ENCODE measurements at places on chromosomes 13 and 19. TPM values are rescaled to one million over a fixed set of nuclear protein-coding genes. Genes with fewer than 3 reads are reported as not detected.

DNA sequence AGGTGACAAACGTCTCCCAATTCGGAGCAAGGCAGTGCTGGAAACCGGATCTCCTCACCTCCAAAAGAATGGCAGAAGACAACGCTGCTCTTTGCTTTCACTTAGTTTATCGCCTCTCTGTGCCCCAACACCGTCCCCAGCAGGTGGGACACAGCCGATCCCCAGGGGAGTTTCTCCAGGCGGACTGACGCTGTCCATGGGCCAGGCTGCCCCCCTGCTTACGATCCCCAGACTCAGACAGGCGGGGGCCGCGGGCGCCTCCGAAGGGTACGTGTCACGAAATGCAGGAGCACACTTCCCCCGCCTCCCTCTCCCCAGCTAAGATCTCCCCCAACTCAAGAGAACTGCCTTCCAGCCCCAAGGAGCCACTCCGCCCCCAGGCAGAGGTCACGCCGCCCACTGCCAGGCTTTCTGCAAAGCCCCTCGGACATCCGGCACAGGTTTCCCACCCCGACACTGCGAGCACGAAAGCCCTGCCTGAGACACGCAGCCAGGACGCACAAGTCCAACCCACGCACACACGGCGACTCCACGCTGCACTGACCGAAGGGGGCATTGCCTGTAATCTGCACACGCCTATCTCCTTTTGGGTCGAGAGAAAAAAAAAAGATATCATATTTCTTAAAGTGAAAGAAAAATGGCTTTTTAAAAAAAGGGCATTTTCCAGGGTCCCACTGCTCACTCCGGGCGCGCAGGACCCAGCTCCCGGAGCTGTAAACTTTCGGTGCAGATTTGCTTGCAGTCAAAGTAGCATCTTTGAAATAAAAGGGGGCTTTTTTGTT lies 2.0 kb downstream of the SPRY2 start:
- no peaks in the 10 kb centered on the region for H3K4me1 ChIP-seq
- DNase-seq, result peak; percentile 88
- peak overlapping the region; percentile 86 for H3K4me3 ChIP-seq
- H3K27me3 ChIP-seq, result no peaks in the 10 kb centered on the region
- peak overlapping the region; percentile 97 for H3K27ac ChIP-seq

Gene KCNJ14
- total RNA-seq, result 1.1 TPM

DNA sequence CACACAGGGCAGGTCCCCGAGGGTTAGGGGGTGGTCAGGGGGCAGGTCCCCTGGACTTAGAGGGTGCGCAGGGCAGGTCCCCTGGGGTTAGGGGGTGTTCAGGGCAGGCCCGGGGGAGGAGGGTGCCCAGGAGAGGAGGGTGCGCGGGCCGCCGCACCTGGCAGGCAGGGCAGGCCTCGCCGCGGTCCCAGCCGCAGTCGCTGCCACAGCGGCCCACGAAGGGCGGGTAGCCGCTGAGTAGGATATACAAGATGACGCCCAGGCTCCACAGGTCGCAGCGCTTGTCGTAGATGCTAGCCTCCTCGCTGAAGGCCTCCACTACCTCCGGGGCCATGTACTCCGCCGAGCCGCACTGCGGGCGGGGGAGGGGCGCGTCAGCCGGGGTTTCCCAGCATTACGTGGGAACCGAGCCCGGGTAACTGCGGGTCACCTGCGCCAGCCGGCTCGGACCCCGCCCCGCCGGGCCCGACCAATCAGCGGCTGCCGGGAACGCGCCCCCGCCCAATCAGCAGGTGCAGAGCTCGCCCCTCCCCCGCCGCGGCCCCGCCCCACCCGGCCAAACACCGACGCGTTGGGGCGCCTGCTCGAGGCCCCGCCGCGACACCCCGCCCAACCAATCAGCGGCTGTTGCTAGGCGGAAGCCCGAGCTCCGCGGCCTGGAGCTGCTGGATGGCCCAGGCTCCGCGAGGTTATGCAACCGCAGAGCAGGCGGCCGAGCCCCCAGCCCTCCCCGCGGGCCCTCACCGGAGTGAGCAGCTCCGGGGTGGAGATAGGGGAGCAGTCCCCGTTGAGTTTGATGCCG lies 9.2 kb downstream of the MKNK2 start:
- no peaks in the 10 kb centered on the region for H3K4me1 ChIP-seq
- peak overlapping the region; percentile 73 for H3K27ac ChIP-seq
- peak; percentile 99 for DNase-seq
- H3K36me3 ChIP-seq, result peaks cover 3% of the 10 kb centered on the region
- H3K4me3 ChIP-seq, result no peak overlapping the region

DNA sequence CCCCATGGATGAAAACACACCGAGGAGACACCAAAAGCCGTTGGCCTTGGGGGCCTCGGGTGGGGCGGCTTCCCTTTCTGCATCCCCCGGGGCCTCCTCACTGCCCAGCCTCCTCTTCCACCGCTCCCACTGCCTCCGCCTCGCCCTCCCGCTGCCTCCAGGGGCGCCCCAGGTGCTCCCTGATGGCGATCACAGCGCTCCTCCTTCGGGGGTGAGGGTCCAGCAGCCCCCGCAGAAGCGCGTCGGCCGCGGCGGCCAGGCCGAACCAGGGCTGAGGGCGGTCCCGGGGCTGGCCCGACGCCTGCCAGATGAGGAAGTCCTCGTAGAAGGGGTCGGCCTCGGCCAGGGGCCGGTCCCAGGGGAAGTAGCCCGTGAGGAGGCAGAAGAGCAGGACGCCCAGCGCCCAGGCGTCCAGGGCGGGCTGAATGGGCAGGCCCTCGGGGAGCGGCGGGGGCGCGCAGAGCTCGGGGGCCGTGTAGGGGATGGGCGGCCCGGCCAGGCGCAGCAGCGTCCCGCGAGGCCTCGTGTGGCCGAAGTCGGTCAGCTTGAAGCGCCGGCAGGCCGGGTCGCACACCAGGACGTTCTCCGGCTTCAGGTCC lies 7.2 kb downstream of the SBK2 start:
- no peaks in the 10 kb centered on the region for H3K4me1 ChIP-seq
- no peak overlapping the region for H3K4me3 ChIP-seq
- H3K27ac ChIP-seq, result no peak overlapping the region
- no peaks in the 10 kb centered on the region for H3K27me3 ChIP-seq
- H3K36me3 ChIP-seq, result no peaks in the 10 kb centered on the region

GRCh38 chr19:1408300-1409203 lies 1.2 kb downstream of the DAZAP1 start:
- H3K4me1 ChIP-seq, result no peaks in the 10 kb centered on the region
- H3K27me3 ChIP-seq, result no peaks in the 10 kb centered on the region
- H3K4me3 ChIP-seq, result peak overlapping the region; percentile 97
- H3K27ac ChIP-seq, result peak overlapping the region; percentile 70
- H3K36me3 ChIP-seq, result no peaks in the 10 kb centered on the region

DNA sequence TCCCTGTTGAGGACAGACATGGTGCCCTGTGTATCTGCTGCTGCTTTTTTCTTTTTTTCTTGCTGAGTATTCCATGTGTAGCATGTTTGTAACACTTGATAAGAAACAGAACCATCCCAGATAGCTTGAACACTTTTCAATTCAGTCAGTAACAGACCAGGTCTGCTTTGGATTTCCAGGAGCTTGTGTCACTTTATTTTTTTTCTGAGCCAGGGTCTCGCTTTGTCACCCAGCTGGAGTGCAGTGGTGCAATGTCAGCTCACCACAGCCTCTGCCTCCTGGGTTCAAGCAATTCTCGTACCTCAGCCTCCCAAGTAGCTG lies 43.7 kb downstream of the BBC3 start:
- H3K27ac ChIP-seq, result no peak overlapping the region
- H3K36me3 ChIP-seq, result no peaks in the 10 kb centered on the region
- no peaks in the 10 kb centered on the region for H3K4me1 ChIP-seq
- no peak for DNase-seq

DNA sequence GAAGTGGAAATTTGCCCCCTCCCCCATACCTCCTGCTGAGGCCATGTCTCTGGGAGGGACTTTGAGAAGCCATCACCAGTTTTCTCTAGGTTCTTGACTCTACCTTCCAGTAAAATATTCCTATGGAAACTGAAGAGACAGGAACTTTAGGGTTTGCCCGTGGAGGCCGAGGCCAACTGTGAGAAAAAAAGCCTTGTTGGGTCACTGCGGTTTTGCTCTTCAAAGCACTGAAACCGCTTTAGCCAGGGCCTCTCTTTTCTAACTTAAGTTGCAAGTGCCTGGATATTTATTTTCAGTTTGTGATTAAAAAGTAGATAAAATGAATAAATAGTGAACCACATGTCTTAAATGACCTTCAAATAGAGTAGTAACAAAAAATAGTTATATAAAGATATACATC lies 159.7 kb upstream of the TSC22D1 start:
- H3K27ac ChIP-seq, result no peak overlapping the region
- H3K4me3 ChIP-seq, result no peak overlapping the region
- no peak for DNase-seq
- no peaks in the 10 kb centered on the region for H3K4me1 ChIP-seq

Data from aorta (tissue), 5 donors.